ENCODE measurements at places on chromosomes 5 and 9. TPM values are rescaled to one million over a fixed set of nuclear protein-coding genes. Genes with fewer than 3 reads are reported as not detected.

The PFN3 gene
- total RNA-seq, result not detected

The NR6A1 gene
- 0.15 TPM for total RNA-seq

The PTGDS gene
- total RNA-seq, result not detected

The RMRP gene
- total RNA-seq, result 46,048 TPM
